Tongue (tissue), 3 donors: ENCODE measurements at places on chromosomes 5 and 9. TPM values are rescaled to one million over a fixed set of nuclear protein-coding genes. Genes with fewer than 3 reads are reported as not detected.

DNA sequence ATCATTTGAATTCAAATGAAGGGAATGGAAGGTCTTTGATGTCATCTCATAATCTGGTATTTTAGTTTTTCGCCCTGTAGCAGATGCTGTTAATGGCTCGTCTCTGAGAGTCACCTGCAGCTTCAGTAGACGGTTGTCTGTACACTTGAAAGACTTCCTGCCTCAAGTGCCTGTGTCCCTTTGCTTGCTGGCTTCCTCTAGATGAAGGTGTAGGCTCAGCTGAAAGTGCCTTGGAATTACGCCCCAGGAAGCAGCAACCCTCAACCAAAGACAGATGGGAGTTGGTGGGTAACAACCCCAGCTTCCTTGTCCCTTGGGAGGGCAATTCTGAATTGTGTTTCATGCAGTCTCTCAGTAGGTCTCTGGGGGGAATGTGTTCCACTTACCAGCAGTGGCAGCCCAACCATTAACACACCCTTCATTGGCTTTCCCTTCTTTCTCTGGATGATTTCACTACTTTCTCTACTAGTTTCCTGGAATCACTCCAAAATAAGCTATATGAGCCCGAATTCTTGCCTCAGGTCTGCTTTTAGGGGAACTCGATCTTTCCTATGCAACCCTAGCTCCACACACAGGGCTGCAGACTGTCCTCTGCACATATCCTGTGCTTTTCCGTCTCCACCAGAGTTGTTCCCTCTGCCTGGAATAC, 395.6 kb downstream of the DMAC1 start:
- peak; percentile 22 for DNase-seq

- peak; percentile 49 for DNase-seq
These were observed 521.7 kb downstream of the RAB3C start for GRCh38 chr5:59104400-59105127.

Gene TAF11L5
- not detected for total RNA-seq

- no peak for DNase-seq
These were observed 136.1 kb upstream of the RUSC2 start for GRCh38 chr9:35353731-35354365.

Gene PCDHA6
- total RNA-seq: 0.82 TPM

Gene IRX1
- 1.6 TPM for total RNA-seq

- DNase-seq: peak; percentile 62
These were observed 12.1 kb downstream of the PCDH1 start for GRCh38 chr5:141866096-141866495.

DNA sequence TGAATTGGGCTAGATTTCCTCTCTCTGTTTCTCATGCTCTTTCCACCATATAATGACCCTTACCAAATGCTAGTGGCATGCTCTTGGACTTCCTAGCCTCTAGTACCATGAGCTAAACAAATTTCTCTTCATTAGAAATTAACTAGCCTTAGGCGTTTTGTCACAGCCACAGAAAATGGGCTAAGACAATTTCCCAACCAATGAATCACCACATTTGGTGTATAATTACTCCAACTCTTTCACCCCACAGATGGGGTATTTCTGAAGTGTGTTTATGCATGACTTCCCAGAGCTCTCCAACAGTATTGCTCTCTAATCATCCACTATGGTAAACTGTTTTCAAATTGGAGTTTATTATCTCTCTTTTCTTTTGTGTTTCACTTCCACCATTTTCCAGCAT, 1041.1 kb upstream of the COX7C start:
- DNase-seq: no peak

DNA sequence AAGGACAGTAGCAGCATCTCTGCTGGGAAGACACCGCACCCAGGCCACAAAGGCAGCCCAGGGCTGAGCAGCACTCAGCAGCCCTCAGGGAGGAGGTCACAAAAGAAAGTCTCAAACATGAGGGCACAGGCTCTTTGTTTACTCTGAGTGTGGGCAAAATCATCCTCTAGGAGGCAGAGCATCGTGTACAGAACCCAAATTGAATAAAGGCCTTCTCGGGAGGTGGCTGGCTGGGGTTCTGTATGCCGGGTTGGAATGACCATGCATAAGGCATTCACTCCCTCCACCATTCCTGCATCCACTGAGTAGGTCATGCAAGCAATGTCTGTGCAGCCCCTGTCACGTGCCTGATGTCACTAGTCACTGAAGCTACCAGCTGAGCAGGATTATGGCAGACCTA, 412.8 kb downstream of the SPOCK1 start:
- DNase-seq: no peak

Gene S1PR3
- 37.6 TPM for total RNA-seq

DNA sequence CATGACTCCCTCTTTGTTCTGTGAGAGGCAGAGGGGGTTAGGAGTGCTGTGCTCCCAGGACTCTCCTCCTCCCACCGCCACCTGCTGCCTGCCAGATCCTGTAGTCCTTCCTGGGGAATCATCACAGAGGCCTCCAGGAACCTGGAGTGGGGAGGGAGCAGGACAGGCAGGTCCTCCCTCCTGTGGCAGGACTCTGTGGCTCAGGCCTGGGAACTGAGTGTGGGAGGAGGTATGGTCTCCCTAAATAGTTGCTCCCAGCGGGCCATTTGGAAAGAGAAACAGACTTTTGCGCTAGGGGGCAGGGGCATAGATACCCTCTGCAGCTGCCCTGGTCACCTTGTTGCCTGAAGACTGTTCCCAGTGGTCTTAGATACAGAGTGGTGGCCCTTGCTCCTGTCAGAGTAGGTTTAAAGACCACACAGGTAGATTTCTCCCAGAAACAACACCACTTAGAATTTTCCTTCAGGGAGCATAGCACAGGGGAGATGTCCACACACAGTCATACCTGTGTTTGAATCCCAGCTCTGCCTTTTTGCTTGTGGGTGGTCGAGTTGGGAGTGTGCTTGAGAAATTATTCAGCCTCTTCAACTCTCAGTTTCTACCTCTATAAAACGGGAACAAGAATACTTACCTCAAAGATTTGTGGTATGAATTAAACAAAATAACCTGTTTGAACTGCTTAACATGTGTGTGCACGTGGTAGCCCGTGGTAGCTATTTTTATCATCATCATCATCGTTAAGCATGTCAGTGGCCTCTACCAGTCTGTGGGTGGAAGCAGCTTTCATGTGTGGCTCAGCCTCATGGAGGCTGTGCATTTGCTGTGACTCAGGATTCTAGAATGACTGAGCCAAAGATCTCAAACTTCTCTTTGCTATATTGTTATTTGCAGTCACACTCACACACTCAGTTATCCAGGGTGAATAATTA, 55.8 kb downstream of the SLC22A5 start:
- no peak for DNase-seq

Gene ADAMTS6
- total RNA-seq: 8.1 TPM

DNA sequence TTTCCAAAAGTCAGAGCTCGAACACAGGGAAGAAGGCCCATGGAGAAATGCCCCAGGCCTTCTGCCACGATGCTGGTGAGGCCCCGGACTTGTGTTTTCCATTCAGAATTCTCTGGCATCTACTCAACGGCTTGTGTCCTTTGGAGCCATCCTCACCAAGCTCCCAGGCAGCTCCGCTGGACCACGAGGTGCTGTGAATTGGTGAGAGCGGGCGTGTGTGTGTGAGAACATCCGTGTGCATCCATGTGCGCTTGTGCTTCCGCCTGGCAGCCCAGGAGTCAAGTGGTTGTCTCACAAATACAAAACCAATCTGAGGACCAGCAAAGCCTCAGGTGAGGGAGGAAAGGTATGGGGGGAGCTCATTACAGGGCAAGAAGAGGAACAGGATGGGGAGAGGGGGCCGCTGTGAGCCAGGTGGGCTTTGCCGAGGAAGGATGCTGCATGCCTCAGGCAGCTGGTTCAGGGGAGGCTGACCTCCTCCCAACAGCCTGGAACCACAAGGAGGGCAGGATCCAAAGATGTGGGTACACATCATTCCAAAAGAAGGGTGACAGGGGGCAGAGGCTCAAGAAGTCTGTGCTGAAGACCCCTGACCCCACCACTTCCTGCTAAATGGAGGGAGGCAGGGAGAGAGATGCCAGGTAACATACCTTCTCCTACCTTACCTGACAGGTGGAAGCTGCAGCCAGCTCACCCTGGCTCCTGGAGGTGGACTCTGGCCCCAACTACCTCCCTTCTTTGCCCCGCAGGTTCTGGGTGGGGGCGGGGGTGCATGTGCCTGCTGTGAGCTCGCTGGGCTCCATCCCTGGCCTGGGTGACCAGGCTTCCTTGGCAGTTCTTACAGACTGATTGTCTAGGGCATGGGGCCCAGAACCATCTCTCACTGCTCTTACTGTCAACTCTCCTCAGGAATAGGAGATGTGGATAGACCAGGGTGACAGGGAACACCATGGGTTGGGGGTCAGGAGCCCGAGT, 196.3 kb downstream of the PAX5 start:
- no peak for DNase-seq

Gene MSX2
- total RNA-seq: 0.62 TPM

DNA sequence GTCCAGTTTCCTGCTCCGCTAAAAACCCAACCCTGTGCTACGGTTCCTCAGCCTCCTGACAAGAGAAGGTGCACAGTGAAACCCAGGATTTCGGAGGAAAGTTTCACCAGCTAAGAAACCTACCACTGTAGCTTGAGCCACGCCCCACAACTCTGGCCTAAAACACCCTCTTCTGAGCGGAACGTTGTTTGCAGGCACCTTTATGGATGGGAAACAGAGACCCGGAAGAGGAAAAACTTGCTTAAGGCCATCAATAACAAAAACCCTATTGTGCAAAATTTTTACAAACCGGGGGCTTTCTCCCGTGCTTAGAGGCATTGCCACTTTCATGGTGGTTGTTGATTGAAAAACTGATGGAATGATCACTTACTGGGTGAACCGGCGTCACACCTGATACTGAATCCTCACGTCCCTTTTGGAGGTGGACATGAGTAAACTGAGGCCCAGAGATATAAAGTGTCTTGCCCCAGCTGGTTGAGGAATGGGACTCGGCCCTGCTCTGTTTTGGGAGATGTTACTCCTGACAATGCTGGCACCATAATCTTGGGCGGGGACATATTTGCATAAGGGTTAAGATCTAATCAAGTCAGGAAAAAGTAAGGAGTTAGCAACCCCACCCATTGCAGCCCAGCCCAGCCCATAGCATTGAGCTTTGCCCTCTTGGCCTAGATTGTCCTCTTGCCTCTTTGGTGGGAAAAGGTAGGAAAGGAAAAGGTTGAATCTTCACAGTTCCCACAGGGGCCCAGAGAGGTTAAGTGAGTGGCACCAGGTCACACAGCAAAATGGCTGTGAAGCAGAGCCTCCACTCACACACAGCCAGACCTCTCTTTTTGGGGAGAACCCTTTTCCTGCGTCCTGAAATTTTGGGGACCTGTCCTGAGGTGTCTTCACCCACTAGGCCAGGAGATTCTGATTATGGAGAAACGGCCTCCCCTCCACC, 23.2 kb upstream of the PTGS1 start:
- DNase-seq: peak; percentile 58

Gene SLC45A2
- total RNA-seq: not detected

Gene NUTM2F
- not detected for total RNA-seq

GRCh38 chr5:74638970-74639806, 1.3 kb downstream of the ENC1 start:
- peak; percentile 65 for DNase-seq

DNA sequence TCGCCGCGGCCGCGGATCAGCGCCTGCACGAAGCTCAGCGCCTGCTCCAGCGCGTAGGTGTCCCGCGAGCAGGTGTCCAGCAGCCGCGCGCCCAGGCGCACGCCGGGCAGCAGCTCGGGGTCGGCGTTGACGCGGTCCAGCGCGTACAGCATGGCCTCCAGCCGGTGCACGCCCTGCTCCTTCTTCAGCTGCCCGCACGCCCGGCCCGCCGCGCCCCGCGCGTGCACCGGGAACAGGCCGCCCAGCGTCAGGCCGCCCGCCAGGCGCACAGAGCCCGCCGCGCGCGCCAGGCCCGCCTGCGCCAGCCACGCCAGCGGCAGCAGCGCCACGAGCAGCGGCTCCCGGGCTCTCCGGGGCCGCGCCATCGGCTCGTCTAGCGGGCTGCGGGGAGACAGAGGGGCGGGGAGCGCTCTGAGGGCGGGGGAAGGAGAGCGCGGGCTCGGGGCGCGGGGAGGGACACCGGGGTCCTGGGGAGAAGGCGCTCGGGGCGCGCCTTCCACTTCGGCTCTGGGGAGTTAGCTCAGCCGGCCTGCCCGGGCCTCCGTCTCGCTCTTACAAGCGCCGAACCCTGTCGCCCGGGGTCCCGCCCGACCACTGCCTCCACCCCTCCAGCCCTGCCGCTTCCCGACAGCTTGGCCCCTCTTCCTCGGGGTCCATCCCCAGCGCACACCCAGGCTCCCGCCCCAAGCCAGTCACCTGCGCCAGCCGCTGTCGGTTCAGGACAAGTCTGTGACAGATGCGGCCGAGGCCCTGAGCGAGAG, at the start of gene GRM6:
GRM6 (minus strand) TSS at position 741 of the 761 bp plus-strand sequence; CDS start at position 365, 376 bp downstream.
- peak; percentile 9 for DNase-seq

Gene MCTP1
- total RNA-seq: 41.4 TPM

GRCh38 chr5:92992073-92992472, 588.9 kb downstream of the NR2F1-AS1 start:
- no peak for DNase-seq

Gene PCDHGA8
- 3.0 TPM for total RNA-seq

- DNase-seq: peak; percentile 28
These were observed 566 bp upstream of the CEP78 start for GRCh38 chr9:78235256-78235761.

- DNase-seq: no peak
These were observed 88.2 kb downstream of the AMBP start for GRCh38 chr9:113989714-113990569.

- no peak for DNase-seq
These were observed 69.4 kb upstream of the CD180 start for GRCh38 chr5:67265951-67266350.

GRCh38 chr5:170438581-170438980, 49.4 kb upstream of the KCNMB1 start:
- DNase-seq: no peak

Gene ZBTB5
- total RNA-seq: 20.8 TPM

Gene TAF11L12
- not detected for total RNA-seq

DNA sequence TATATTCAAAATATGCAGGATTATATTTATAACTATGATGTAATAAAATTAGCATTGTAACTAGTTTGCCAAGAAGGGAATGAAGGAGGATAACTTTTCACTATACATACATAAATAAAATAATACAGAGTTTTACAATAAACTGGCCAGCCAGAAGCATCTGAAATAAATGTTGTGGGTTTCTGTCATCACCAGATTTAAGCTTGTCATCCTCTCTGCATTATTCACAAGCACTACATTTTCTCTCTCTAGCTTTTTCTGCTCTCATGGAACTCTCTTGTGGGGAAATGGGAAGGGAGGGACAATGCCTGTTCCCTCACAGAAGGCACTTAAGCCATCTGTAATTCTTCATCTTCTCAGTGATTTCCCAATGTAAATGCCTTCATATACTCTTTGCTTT, 626.8 kb downstream of the SEMA5A start:
- DNase-seq: no peak

- no peak for DNase-seq
These were observed 71.4 kb downstream of the LRSAM1 start for GRCh38 chr9:127522727-127523126.

GRCh38 chr9:132947756-132948155, 3.3 kb upstream of the TSC1 start:
- DNase-seq: no peak
